Right ventricle myocardium inferior (tissue), 1 donor: ENCODE measurements at places on chromosomes 6 and 20. TPM values are rescaled to one million over a fixed set of nuclear protein-coding genes. Genes with fewer than 3 reads are reported as not detected.

The RAMACL gene
- 0.43 TPM for total RNA-seq

The SRMS gene
- total RNA-seq = not detected

The ALDH5A1 gene
- total RNA-seq = 25.1 TPM

The TRDN gene
- 394 TPM for total RNA-seq

The HLA-DQA2 gene
- total RNA-seq = 2.7 TPM

The COL12A1 gene
- 15.5 TPM for total RNA-seq

DNA sequence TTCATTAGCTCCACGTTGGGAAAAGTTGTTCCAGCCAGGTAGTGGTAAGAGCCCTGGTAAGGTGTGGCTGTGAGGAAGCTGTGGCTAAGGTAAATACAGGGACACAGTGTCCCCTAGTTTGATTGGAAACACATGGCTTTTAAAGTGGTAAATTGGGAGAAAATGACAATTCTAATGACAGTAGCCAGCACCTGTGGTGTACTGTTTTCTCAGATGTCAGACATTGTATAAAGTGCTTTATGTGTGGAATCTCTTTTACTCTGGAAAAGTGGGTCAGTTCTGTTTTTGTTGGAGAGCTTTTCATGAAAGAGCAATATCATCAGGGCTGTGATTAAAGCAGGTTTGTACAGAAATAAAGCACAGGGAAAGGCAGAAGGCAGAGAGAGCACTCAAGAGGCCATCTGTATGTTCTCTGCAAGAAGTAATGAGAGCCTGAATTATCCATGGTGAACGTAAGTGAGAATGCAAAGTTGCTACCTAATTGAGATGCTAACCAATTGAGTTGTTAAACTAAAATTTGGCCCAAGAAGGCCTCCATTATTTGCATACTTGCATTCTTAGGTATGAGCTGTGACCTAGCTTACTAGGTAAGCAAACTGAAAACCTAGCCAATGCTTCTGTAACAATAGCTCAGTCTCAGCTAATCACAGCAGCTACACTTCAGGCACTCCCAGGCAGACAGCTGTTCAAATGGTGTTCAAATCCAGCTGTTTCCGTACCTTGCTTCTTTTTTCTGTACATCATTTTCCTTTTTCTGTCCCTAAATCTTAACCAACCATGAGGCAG, 28.2 kb downstream of the MRAP2 start:
- no peak for DNase-seq

GRCh38 chr6:119158057-119158848, 79.8 kb upstream of the FAM184A start:
- DNase-seq = peak; percentile 70

- DNase-seq = no peak
Measured at GRCh38 chr6:106440546-106440945, 80.0 kb downstream of the CRYBG1 start.

DNA sequence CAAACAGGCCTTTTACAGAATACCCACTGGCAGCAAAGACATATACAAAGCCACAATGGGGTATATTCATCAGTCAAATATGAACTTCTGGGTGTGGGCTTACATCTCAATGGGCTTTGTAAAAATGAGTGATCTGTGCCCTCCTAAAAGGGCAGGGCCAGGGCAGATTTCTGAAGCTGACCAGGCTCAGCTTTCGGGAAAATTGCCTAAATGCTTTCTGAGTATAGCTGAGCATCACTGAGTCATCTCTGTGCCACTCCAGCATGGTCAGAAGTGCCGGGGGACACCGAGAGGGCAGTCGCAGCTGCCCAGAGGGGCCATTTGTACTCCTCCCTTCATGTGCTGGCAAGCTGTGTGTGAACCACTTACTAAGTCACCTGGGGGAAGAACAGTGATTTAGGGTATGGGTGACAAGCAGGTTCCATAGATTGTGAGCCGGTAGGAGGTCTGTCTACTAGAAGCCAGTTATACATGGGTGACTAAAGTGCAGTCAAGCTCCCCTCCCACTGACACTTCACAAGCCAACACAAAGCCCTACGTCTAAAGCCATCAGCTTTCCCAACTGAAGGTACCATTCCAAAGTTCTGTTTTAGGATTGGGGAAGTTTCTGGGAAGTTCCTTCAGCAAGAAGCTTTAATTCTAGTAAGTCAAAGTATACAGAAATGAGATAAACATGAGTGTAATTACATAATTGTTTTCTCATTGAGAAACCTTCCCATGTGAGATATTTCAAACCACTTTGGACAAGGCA, 147.6 kb upstream of the TAB2 start:
- DNase-seq = no peak

DNA sequence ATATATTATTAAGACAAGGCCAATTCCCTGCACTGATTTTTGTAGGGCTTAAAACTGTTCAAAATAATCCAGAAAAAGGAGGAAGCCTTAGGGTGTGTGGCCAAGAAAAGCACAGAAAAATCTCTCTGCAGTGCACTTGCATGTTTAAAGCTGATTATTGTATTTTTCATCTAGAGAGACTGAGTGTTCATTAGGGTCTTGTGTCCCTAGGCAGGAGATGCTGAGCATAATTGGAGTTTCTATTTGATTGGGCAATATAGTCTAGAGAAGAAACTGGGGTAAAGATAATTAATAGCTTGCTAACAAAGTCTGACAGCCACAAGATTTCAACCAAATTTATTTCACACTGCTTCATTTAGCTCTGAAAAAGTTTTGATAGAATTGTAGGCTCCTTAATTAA, 2.4 kb downstream of the FLRT3 start:
- DNase-seq = no peak

- DNase-seq = no peak
Measured at GRCh38 chr20:40741507-40742106, 52.6 kb upstream of the MAFB start.

DNA sequence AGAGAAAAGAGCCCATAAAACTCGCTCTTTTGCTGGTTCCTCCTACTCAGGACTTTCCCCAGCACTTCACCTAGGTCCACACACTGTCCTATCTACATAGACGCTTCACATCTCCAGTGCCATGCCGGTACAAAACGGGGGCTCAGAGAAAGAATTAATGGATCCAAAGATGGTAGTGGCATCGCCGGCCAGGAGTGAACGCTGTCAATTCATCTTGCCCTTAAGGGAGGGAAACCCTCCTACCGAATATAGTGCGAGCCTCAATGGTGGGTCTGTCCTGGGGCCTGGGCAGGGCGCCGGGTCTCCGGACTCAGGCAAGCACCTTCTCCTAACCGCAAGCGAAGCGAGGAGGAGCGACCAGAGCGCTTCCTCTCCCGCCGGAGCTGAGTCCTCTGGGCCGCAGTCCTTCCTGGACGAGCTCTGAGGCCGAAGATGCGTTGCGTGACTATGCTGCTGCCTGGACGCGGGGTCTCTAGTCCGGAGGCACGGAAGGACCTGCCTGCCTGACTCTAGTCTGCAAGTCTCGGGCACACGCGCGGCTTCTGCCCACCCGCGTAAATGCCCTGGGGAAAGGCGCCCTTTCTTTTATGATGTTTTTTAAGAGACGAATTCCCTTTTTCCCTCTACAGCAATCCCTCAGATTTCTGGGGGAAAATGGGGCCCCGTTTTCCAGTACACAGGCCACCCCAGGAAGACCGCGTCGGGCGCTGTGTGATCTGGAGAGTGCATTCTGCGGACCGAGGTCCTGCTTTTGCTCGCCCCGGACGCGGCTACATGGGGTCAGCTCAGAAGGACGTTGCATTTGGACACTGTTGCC, 100.1 kb upstream of the PRDM1 start:
- DNase-seq = peak; percentile 74

GRCh38 chr20:48287021-48287494, 501.8 kb upstream of the SULF2 start:
- no peak for DNase-seq
